ENCODE measurements at places on chromosomes 7 and 10.

DNA sequence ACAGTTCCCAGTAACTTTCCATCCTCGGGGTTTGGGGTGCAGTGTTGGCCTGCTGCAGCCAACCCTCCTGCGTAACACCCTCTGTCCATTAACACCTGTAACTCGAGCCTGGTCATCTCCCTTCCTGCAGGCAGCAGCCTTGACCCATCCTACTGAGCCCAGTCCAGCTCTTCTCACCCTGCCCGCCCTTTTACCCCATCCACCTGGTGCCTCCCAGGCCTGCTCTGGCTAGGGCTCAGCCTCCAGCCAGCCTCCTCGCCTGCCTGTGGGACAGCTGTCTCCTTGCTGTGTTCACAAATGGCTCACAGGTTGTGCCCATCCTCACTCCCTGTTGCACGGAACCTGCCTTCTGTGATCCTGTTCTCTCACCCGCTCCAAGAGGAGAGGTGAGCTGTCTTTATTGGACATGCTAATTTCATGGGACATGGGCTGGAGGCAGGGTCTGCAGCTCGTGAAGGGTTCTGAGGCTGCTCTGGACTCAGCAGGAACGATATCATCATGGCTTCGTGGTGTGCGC lies 277.2 kb upstream of the TCERG1L start:
- no peak for DNase-seq

DNA sequence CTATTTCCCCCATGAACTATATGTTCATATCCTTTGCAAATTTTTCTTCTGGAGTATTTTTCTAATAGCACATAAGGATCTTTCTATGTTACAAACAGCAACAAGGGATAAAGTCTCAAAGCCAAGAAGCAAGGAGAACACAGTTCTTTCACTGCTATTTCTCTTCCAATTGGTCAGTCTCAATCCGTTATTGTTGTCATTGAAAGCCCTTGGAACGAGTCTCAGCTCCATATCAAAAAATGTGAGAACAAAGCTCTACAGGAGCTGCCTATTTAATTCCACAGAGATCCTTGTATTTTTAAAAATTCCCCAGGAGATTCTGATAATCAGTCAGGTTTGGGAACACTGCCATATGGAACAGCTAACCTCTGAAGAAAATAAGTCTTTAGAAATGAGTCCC lies 15.7 kb downstream of the SLC35B4 start:
- no peak for DNase-seq

DNA sequence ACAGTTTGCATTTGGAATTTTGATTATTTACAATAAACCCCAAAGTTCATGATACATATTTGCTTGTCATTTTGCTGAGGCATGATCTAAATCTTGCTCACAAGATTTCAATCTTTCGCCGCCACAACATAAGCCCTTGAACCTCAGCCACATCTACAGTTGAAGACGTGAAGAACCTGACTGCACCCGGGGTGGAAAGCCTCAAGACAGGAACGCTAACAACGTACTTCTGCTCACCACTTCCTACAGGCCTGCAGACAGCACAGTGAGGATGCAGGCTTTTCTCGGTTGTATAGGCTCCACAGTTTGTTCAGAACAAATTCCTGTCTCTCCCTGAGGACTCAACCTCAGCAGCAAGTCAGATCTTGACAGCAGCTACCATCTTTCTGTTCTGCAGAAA lies 393.8 kb upstream of the PRKCQ start:
- DNase-seq = no peak

DNA sequence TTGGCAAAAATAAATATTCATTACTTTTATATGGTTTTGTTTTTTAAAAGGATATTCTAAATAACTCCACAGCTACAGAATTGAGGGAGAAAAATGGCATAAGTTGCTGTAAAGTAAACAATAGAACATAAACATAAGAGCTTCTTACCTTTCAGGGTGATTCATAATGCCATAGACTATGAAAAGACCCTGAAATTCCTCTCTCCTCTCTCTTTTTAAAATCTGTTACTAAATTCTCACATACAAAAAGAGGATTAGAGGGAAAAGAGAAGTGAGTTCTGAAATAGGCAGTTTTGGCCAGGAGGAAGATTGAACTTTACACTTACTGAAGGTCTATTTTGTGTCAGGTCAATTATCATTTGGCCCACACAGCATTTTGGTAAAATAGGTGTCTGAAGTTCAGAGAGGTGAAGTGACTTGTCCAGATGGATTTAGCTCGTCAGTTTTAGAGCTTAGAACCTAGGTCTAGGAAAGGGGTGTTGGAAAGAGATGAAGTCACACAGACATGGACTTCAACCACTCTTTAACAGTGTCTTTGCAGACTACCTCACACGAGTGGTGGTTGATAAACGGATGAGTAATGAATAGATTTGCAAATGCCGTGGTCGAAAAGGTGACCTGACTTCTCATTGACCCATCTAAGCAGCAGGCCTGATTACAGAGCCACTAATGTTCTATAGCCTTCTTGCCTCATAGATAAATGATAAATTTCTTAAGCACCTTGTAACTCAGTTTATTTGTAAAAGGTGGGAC lies 190.6 kb upstream of the CCDC6 start:
- no peak for DNase-seq

DNA sequence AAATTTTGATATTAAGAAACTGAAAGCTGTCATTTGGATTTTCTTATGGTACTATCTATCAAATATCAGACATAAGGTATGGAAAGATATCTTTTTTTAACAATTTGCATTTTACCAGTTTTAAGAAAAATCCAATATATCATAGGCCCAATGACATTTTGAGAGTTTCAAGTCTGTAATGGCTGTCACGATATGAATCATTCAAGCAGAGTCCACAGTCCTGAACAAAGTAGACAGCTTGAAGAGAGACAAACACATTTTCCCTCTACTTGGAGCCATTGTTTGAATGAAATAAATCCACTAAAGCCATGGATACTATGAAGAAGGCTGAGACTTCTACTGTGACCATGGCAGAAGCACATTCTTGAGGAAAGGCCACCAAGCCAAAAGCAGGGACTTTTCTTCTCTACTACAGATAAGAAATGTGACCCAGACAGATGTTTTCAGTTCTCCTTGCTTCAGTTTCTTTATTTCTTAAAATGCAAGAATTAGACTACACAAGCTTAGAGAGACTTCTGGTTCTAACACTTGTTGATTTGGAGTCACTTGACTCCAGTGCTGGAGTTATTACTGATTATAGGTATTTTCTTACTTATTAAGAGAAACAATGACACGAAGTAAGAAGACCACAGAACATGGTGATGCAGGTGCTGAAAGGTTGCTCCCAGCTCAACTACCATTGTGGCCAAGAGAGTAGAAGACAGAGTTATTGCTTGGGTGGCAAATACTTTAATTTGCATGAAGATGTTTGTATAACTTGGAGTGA lies 429.1 kb downstream of the KIF20B start:
- DNase-seq = no peak

- DNase-seq = no peak
These were observed 82.2 kb downstream of the PIK3CG start for GRCh38 chr7:106947244-106947728.

GRCh38 chr7:127650847-127651555 lies 993 bp upstream of the SND1 start:
- no peak for DNase-seq

Measured in mesothelial cell of epicardium (in vitro differentiated cells).